Esophagus muscularis mucosa (tissue), 4 donors: ENCODE measurements at places on chromosomes 2 and 18. TPM values are rescaled to one million over a fixed set of nuclear protein-coding genes. Genes with fewer than 3 reads are reported as not detected.
A peak's percentile ranks its signal among the peaks of the same experiment; 100 is the strongest.

Gene TGFA
- total RNA-seq: 1.7 TPM

GRCh38 chr18:61870151-61870550, 22.7 kb downstream of the RNF152 start:
- no peak for DNase-seq

Gene RBM44
- 0.42 TPM for total RNA-seq

Gene LRRC30
- total RNA-seq: not detected

Gene GRB14
- 3.3 TPM for total RNA-seq

Gene DSG1
- not detected for total RNA-seq

- DNase-seq: no peak
Observed at GRCh38 chr2:232349546-232349945, 29.0 kb upstream of the ALPP start.

GRCh38 chr2:226791056-226791486, 8.5 kb downstream of the IRS1 start:
- DNase-seq: no peak

GRCh38 chr18:12066910-12067511, 26.6 kb upstream of the ANKRD62 start:
- DNase-seq: no peak

GRCh38 chr2:85307527-85307897, 20.3 kb downstream of the TGOLN2 start:
- no peak for DNase-seq

Gene UGT1A8
- total RNA-seq: not detected

GRCh38 chr2:56268856-56269255, 85.1 kb downstream of the CCDC85A start:
- DNase-seq: no peak

DNA sequence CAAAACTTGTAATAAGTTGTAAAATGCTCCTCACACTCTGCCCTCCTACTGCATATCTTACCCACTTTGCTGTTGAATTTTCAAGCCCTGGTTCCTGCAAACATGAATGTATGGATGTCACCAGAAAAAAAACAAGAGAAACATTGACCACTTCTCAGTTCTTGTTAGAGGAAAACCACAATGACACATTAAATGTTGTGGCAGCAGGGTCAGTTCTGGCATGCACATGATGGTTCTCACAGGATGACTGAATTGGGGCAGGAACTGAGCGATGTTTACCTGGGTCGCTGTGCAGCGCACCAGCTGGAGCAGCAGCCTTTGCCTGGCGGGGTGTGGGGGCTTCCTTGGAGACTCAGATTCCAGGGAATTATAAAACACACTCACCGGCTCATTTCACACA, 14.0 kb upstream of the PRKCE start:
- DNase-seq: no peak

GRCh38 chr2:227536445-227536844, 62.2 kb upstream of the SCYGR2 start:
- no peak for DNase-seq

Gene SCN3A
- total RNA-seq: 1.2 TPM

Gene HJURP
- not detected for total RNA-seq

Gene AUP1
- total RNA-seq: 83.6 TPM

Gene HSBP1L1
- total RNA-seq: 7.2 TPM

- DNase-seq: no peak
Observed at GRCh38 chr2:234951664-234952269, at the start of gene SH3BP4. Gene SH3BP4, plus strand, starts transcription at chr2:234952017. Its CDS starts 82,986 bp downstream, at chr2:235035003.

Gene ZNF521
- total RNA-seq: 20.6 TPM

- DNase-seq: no peak
Observed at GRCh38 chr18:5475267-5475666, 68.5 kb downstream of the EPB41L3 start.

Gene MTA3
- total RNA-seq: 20.5 TPM

DNA sequence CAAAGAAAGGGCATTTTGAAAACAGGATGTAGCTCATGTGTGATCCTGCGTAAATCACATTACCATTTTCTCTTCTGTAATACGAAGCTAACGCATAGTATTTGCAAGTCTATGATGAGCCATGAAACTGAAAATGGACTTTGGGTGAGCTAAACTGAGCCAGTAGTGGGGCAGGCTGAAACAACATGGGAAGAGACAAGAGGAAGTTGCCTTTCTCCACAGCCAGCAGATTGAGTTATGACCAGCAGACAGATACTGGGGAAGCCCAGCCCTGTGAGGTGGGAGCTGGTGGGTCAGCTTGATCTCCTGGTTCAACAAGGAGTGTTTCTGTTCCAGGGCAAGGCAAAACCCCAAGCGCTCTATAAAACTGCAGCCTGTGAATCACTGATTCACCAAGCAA, 11.8 kb downstream of the CYRIA start:
- DNase-seq: no peak

- DNase-seq: no peak
Observed at GRCh38 chr2:191907091-191907490, 60.2 kb upstream of the CAVIN2 start.

DNA sequence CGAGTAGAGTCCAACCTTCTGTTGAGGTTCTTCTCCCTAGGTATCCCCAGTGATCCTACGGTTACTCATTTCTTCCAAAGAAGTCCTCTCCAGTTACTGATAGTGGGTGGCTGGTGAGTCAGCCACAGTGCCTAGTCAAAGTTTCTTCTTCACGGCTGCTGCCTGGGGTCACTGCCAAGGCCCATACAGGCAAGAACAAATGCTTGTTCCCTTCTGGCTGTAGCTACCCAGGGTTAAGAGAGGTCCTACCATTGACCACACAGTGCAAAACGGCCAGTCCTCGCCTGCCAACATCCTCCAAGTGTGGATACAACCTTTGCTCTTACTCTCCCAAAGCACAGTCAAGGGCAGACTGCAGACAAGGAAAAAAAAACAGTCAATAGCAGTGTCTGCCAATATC, 2.9 kb upstream of the PTPN4 start:
- no peak for DNase-seq

DNA sequence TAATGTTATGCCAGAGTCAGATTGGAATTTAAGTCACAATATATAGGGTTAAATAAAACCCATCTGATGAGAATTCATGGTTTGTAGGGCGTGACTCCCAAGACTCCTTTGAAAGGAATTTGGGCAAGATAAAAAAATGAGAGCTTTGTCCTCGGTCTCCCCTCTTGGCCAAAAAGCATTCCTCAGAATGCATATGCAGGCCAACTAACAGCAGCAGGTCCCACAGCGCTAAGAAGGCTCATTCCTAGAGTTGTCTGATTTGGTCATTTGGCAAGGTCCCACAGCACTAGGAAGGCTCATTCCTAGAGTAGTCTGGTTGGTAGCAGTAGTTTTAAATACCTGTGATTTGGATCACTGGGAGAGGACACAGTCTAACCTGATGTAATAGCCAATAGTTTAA, 106.3 kb upstream of the B3GNT2 start:
- no peak for DNase-seq

DNA sequence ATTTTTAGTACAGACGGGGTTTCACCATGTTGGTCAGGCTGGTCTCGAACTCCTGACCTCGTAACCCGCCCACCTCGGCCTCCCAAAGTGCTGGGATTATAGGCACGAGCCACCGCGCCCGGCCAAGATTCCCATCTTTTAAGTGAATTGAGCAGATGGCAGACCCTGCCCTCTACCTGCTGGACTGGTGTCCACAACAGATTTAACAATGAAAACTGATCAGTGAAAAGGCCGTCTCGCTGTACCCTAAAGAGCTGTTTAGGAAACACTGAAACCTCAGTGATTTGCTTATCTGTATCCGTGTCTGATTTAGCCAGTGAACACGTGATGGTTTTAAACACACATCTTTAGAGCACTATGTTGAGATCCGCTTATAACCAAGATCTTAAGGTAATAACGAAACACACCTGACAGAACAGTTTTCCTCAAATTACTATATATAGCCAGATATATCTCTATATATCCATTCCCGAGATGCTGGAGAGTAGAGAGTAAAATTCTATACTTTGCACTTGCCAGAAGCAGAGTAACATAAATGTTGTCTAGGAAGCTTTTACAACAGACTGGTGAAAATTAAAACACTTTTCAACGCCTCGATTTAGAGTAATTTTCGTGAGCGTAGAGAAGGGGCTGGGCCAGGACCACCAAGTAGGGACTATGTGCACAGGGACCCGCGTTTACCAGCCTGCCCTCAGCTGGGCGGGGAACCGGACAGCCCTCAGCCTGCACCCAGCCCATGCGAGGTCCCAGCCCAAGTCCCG, 594 bp downstream of the FAM161A start:
- no peak for DNase-seq

DNA sequence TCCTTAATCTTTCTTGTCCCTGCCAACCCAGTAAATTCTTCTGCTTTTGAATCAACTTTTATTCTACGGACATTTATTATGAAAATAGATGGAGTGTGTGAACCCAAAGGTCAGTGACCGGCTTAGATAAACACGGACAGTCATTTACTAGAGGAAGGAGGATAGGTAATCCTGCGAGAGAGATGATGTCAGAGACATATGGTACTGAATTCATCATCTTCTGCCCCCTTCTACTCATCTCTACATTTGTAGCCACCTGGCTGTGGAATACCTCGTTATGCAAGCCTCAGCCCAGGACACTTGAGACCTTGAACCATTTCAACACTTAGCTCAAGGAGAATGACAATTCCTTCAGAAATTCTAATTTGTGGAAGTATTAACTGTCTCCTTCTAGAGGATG, 443.6 kb downstream of the TDRD15 start:
- DNase-seq: no peak

DNA sequence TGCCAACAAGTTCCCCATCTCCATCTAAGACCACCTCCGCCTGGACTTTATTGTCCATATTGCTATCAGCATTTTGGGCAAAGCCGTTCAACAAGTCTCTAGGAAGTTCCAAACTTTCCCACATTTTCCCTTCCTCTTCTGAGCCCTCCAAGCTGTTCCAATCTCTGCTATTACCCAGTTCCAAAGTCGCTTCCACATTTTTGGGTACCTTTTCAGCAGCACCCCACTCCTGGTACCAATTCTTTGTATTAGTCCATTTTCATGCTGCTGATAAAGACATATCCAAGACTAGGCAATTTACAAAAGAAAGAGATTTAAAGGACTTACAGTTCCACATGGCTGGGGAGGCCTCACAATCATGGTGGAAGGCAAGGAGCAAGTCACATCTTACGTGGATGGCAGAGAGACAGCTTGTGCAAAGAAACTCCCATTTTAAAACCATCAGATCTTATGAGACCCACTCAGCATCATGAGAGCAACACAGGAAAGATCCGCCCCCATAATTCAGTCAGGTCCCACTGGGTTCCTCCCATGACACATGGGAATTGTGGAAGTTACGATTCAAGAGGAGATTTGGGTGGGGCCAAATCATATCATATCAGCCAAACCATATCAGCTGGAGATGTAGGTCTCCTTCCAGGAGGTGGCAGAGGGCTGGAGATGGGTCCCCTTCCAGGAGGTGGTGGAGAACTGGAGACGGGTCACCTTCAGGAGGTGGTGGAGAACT, 19.8 kb upstream of the TXNDC2 start:
- DNase-seq: no peak

GRCh38 chr2:168789776-168790175, 12.7 kb upstream of the NOSTRIN start:
- no peak for DNase-seq

Gene LBX2
- total RNA-seq: 0.32 TPM

Gene GNLY
- total RNA-seq: 3.5 TPM

DNA sequence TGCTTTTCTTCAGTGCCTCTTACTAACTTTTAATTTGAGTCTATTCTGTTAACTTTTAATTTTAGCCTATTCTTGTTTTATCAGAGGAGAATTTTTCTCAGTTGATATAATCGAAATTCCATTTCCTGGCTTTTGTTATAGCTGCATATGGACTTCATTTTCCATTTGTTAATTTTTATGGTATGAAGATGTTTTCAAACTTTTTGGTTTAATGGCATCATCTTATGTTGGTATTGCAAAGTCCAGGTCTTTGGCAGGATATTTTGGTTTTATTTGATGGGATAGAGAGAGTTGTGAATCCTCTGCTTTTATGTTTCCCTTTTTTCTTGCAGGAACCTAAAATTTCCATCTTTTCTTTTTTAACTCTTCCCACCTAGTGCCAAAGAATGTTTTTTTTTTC, 70.9 kb upstream of the RAPGEF4 start:
- no peak for DNase-seq

- DNase-seq: no peak
Observed at GRCh38 chr2:64888591-64889309, 100.4 kb upstream of the SLC1A4 start.

Gene TMEM182
- 0.17 TPM for total RNA-seq

Gene CXCR2
- 0.11 TPM for total RNA-seq

DNA sequence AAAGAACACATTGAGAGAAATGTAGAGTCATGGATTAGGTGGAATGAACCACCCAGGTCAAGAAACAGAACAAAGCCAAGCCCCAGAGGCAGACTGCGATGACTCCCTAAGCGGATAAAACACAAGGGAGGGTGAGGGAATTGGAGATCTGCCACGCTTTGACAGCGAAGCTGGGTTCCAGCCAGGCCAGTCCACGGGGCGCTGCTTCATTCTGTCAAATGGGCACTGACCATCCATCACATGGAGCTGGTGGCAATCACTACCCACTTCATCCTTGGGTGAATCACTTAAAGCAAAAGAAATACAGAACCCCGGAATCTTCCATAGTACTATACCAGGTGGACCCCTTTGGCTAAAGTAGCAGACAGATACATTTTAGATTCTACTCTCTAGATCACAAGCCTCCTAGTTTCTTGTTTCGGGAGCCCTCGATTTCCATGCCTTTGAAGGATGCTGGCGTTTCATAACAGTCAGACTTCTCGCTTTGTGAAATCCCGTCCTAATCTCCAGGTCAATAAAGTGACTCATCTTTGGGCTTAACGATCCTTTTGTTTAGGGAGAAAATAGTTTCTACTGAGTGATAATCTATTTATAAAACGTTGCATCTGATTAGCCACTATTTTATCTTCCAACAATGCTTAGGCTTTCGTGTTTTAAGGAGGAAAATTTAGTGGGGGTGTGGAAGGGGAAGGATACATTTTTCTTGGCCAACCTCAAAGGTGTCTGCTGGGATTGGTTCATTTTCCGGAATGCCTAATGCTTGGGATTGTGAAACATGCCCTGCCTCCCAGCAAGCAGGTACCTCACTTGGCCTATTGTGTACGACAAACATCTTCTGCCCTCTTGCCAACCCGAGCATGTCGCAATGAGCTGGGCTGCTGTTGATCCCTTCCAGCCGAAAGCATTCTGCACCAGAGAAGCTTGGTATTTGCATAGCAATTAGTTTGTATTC, 44.1 kb upstream of the HDAC4 start:
- DNase-seq: peak; percentile 82

Gene STON1
- total RNA-seq: 166 TPM
